Activated B cell treated with CpG ODN at 0.5 μM for 24 hours (primary cell): ENCODE measurements at places on chromosomes 11 and 22. TPM values are rescaled to one million over a fixed set of nuclear protein-coding genes. Genes with fewer than 3 reads are reported as not detected.

The DNAJB13 gene
- total RNA-seq = not detected in 2 replicates

The TPBGL gene
- not detected in 2 replicates for total RNA-seq

The GUCY1A2 gene
- total RNA-seq = 0.07 TPM in 1 of 2 replicates, not detected in the other

The SPON1 gene
- total RNA-seq = not detected in 2 replicates

The RIBC2 gene
- 0.31 and 0.32 TPM in 2 replicates for total RNA-seq

The DDI1 gene
- total RNA-seq = not detected in 2 replicates

The TTC38 gene
- 9.8 and 11.8 TPM in 2 replicates for total RNA-seq

The FXYD2 gene
- total RNA-seq = 40.4 and 44.6 TPM in 2 replicates

The RPS6KB2 gene
- 66.9 and 74.5 TPM in 2 replicates for total RNA-seq

The EFEMP2 gene
- 3.8 and 6.3 TPM in 2 replicates for total RNA-seq

GRCh38 chr11:129589190-129589860 lies 213.7 kb downstream of the BARX2 start:
- H3K27ac ChIP-seq = no peak overlapping the region
- H3K4me1 ChIP-seq = no peaks in the 10 kb centered on the region
- DNase-seq = no peak
- H3K36me3 ChIP-seq = no peaks in the 10 kb centered on the region

GRCh38 chr11:68127714-68128681 lies 6.8 kb upstream of the CHKA start:
- H3K4me3 ChIP-seq = no peak overlapping the region
- DNase-seq = no peak
- H3K4me1 ChIP-seq = peaks cover 2% of the 10 kb centered on the region

DNA sequence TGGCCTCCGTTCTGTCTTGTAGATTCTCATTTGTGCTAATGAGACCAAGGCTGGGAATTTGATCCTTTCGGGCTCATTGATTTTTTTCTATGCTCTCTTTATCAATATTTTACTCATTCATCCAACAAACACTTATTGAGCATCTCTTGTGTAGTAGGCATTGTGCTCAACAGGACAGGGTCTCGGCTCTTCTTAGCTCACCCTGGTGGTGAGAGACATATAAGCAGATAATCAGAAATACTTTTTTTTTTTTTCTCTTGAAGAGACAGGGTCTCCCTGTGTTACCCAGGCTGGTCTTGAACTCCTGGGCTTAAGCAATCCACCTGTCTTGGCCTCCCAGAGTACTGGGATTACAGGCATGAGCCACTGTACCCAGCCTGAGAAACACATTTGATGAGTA lies 48.0 kb upstream of the SLC5A1 start:
- H3K4me1 ChIP-seq = no peaks in the 10 kb centered on the region
- H3K27ac ChIP-seq = no peak overlapping the region
- H3K4me3 ChIP-seq = no peak overlapping the region
- peaks cover 11% of the 10 kb centered on the region for H3K27me3 ChIP-seq

DNA sequence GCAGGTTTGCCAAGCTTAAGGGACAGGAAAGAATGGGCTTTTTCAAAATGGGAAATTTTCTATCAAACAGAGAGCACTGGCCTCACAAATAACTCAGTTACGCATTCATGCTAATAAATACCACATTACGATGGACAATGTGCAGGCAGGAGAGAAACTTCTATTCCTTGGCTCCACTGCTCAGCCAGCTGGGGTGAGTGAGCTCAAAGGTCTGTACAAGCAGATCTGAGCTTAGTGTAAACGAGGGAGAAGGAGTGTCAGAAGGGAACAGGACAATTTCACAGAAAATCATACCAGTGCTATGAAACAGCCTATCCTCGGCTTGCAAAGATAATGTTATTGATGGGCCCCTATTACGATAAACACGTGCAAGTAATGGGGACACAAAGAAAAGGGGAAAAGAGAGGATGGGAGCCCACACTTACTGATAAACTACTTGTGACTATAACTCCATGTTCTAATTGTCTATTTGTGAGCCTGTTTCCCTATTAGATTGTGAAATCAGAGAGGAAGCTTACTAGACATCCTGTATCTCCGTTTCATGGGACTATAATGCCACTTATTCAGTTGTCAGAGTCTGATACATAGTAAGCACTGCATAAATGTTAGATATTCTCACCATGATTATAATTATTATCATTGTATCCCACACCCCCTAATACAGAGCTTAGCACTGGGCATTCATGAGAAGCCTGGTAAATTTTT lies 46.3 kb downstream of the AMOTL1 start:
- DNase-seq = no peak
- no peaks in the 10 kb centered on the region for H3K27me3 ChIP-seq
- no peaks in the 10 kb centered on the region for H3K4me1 ChIP-seq
- no peak overlapping the region for H3K27ac ChIP-seq
- no peaks in the 10 kb centered on the region for H3K36me3 ChIP-seq
- H3K4me3 ChIP-seq = no peak overlapping the region

GRCh38 chr11:116551576-116551975 lies 221.2 kb downstream of the BUD13 start:
- H3K4me1 ChIP-seq = no peaks in the 10 kb centered on the region
- H3K27ac ChIP-seq = no peak overlapping the region
- no peaks in the 10 kb centered on the region for H3K36me3 ChIP-seq
- DNase-seq = no peak

DNA sequence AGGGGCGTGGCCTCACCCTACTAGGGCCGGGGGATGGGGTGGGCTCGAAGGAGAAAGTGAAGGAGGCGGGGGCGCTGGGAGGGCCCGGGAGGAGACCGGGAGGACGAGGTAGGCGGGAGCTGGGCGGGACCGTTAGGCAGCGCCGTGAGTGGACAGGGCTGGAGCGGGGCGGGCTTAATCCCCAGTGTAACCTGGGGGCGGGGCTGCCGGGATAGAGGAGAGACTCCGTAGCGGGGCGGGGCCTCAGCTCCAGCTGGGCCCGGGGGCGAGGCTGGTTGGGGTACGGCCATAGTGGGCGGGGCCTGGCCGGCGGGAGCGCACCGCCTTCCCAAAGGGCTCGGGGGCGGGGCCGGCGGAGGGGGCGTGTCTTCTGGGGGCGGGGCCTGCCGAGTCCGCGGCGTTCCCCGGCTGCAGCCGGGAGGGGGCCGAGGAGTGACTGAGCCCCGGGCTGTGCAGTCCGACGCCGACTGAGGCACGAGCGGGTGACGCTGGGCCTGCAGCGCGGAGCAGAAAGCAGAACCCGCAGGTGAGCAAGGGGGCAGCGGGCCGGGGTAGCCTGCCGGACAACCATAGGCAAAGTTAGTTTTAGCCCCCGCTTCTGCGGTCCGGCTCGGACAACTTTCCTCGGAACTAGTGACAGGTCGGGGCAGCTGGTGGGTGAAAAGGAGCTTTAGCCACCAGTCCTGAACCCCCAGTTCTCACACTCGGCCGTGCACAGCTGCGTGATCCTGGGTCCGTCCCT lies at the start of gene CD82:
Gene CD82, plus strand, starts transcription at position 453 of the 742 bp plus-strand sequence. CDS start 29,000 bp downstream, outside the sequence.
- H3K4me1 ChIP-seq = peaks cover 72% of the 10 kb centered on the region
- peak within 1 kb of the TSS; percentile 80 for H3K27ac ChIP-seq
- H3K36me3 ChIP-seq = peaks cover 45% of the 10 kb centered on the region
- peak; percentile 98 for DNase-seq
- peak within 1 kb of the TSS; percentile 92 for H3K4me3 ChIP-seq
- H3K27me3 ChIP-seq = no peaks in the 10 kb centered on the region

- peaks cover 24% of the 10 kb centered on the region for H3K27me3 ChIP-seq
- H3K36me3 ChIP-seq = no peaks in the 10 kb centered on the region
- no peak overlapping the region for H3K27ac ChIP-seq
- DNase-seq = no peak
- peaks cover 2% of the 10 kb centered on the region for H3K4me1 ChIP-seq
- no peak overlapping the region for H3K4me3 ChIP-seq
Measured at GRCh38 chr11:134052988-134053945, 15.6 kb upstream of the JAM3 start.

DNA sequence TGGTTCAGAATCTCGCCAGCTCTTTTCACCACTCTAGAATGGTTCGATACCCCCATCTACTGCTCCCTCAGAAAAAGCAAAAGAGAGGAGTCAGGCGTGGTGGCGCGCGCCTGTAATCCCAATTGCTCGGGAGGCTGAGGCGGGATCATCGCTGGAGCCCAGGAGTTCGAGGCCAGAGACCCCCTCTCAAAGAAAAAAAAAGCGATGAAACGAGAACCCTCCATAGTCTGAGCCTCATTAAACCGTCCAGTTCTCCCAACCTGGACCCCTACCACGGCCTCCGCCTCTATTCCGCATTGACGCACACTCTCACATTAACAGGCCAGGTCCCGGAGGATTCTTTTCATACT lies 439 bp downstream of the SPA17 start:
- H3K4me1 ChIP-seq = peaks cover 27% of the 10 kb centered on the region
- H3K36me3 ChIP-seq = peaks cover 2% of the 10 kb centered on the region
- H3K27me3 ChIP-seq = no peaks in the 10 kb centered on the region
- peak overlapping the region; percentile 92 for H3K4me3 ChIP-seq
- no peak for DNase-seq

DNA sequence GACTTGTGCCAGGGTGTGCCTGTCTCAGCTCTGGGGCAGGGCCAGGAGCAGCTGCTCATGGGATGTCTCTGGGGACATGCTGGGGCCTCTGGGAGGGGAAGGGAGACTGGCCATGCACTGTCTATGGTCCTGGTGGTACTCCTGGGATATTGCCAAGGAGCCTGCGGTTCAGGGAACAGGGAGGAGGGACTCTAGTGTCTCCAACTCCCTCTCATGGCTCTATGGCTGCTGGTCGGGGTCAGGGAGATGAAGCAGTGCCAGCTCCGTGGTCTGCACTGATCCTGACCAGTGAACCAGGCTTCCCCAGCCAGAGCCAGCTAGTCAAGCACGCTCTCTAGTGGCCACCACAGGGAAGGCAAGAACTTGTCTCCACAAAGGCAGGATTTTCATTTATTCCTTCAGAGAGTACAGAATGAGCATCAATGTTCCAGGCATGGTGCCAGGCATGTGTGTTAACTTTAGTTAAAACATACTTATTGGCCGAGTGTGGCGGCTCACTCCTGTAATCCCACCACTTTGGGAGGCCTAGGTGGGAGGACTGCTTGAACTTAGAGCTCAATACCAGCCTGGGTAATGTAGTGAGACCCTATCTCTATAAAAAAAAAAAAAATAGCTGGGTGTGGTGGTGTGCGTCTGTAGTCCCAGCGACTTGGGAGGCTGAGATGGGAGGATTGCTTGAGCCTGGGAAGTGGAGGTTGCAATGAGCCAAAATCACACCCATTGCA lies 2.5 kb upstream of the BEST1 start:
- peak; percentile 51 for DNase-seq
- no peaks in the 10 kb centered on the region for H3K27me3 ChIP-seq
- no peak overlapping the region for H3K27ac ChIP-seq
- H3K4me1 ChIP-seq = peaks cover 11% of the 10 kb centered on the region
- H3K36me3 ChIP-seq = no peaks in the 10 kb centered on the region

- peaks cover 24% of the 10 kb centered on the region for H3K27me3 ChIP-seq
- no peaks in the 10 kb centered on the region for H3K36me3 ChIP-seq
- H3K27ac ChIP-seq = no peak overlapping the region
- H3K4me3 ChIP-seq = no peak overlapping the region
Measured at GRCh38 chr11:69014084-69014851, 1.2 kb upstream of the MRGPRF start.

- H3K4me3 ChIP-seq = no peak overlapping the region
- no peaks in the 10 kb centered on the region for H3K36me3 ChIP-seq
- peak; percentile 79 for DNase-seq
- peaks cover 9% of the 10 kb centered on the region for H3K4me1 ChIP-seq
Measured at GRCh38 chr11:66045177-66045639, 3.8 kb downstream of the GAL3ST3 start.

DNA sequence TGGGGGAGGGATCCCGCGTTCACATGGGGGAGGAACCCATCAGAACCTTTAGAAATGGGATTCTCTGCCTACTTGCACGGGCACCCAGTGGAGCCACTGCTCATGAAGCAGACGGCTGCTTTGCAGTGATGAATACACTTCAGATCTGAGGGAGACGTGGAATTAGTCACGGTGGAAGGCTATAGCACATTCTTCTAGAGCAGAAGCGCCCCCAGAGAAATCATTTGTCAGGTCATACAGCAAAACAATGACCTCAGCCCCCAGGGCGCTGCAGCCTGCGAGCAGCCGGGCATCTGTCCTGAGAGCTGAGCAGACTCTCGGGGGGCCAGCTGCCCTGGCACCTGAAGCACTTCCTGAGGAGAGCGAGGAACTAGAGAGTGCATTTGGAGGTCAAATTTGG lies 12.7 kb downstream of the TP53AIP1 start:
- H3K27me3 ChIP-seq = peaks cover 7% of the 10 kb centered on the region
- no peak overlapping the region for H3K27ac ChIP-seq
- peaks cover 17% of the 10 kb centered on the region for H3K4me1 ChIP-seq
- DNase-seq = no peak
- no peak overlapping the region for H3K4me3 ChIP-seq

DNA sequence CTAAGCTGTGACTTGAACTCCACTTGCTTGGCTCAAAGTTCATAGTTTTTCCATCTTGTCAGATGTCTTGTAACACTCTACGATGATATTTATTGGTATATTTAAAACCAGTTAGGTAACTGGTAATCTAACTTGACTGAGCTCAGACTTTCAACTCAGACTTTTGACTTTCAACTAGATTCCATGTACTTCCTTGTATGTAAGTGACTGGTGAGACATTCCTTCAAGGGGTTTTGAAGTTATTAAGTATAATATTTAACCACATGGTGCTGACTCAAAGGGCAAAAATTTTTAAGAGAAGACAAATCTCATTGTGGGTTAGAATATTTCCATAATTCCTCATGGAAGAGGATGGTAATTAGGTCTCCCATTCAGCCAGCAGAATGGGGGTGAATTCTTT lies 631.3 kb upstream of the ANO5 start:
- H3K4me3 ChIP-seq = no peak overlapping the region
- H3K36me3 ChIP-seq = no peaks in the 10 kb centered on the region
- H3K27me3 ChIP-seq = no peaks in the 10 kb centered on the region
- no peak overlapping the region for H3K27ac ChIP-seq
- no peak for DNase-seq
- peaks cover 13% of the 10 kb centered on the region for H3K4me1 ChIP-seq

- peaks cover 28% of the 10 kb centered on the region for H3K4me1 ChIP-seq
- DNase-seq = no peak
- H3K4me3 ChIP-seq = peak overlapping the region; percentile 84
- no peak overlapping the region for H3K27ac ChIP-seq
- H3K27me3 ChIP-seq = no peaks in the 10 kb centered on the region
Measured at GRCh38 chr22:49916831-49917230, 1.4 kb downstream of the ALG12 start.

DNA sequence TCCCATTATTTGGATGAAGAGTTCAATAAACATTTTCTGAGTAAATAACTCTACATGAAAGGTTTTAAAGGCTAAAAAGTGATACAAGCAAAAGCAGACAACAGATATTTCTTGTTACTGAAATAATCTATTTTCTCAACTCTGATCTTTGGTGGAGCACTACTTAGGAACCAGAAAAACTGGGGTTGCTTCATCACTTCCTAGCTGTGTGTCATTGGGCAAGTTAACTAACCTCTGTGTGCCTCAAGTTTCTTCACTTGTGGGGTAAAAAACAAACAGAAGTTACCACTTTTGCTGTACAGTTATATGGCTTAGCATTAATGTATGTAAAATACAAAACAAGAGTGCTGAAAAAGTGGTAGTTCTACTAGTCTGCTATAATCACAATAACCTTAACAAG lies 5.6 kb downstream of the MAPK1 start:
- DNase-seq = no peak
- H3K27ac ChIP-seq = peak overlapping the region; percentile 32
- peaks cover 90% of the 10 kb centered on the region for H3K4me1 ChIP-seq
- H3K36me3 ChIP-seq = peaks cover 19% of the 10 kb centered on the region
- H3K27me3 ChIP-seq = no peaks in the 10 kb centered on the region

- no peak overlapping the region for H3K4me3 ChIP-seq
- peaks cover 20% of the 10 kb centered on the region for H3K4me1 ChIP-seq
- DNase-seq = peak; percentile 82
Measured at GRCh38 chr11:2888266-2888968, 2.8 kb upstream of the CDKN1C start.

GRCh38 chr22:32922186-32922585 lies 120.7 kb downstream of the TIMP3 start:
- no peak overlapping the region for H3K27ac ChIP-seq
- no peaks in the 10 kb centered on the region for H3K36me3 ChIP-seq
- peaks cover 2% of the 10 kb centered on the region for H3K27me3 ChIP-seq
- no peaks in the 10 kb centered on the region for H3K4me1 ChIP-seq
- no peak overlapping the region for H3K4me3 ChIP-seq
